SK-N-DZ (cell line): ENCODE measurements at places on chromosomes 11 and 22.
A peak's percentile ranks its signal among the peaks of the same experiment; 100 is the strongest.

GRCh38 chr11:21810650-21811049, 382.2 kb upstream of the ANO5 start:
- peak; percentile 16 for DNase-seq

GRCh38 chr11:117997823-117998579, 11.8 kb downstream of the IL10RA start:
- no peak for DNase-seq

GRCh38 chr11:87443707-87444106, 406.0 kb downstream of the TMEM135 start:
- no peak for DNase-seq

GRCh38 chr11:122656073-122656630, 630 bp downstream of the UBASH3B start:
- no peak for DNase-seq

DNA sequence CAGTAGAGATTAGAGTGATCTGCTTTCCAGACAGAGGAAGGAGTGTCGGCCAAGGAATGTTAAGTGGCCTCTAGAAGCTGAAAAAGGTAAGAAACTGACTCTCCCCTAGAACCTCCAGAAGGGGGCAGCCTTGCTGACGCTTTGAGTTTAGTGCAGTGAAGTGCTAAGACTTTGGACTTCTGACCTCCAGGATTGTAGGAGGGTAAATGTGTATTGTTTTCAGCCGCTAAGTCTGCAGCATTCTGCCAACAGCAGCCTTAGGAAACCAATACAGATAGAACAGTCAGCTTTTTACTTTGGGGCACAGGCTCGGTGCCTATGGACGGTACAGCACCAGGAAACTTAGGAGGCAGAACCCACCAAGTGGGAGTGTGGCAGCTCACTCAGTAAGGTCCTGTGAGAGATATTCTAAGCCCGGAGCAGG, 3.6 kb upstream of the TBC1D22A start:
- peak; percentile 53 for DNase-seq

GRCh38 chr11:41872870-41873269, 413.4 kb upstream of the LRRC4C start:
- no peak for DNase-seq

GRCh38 chr22:44925465-44926123, 84.2 kb downstream of the PHF21B start:
- no peak for DNase-seq

- DNase-seq, result no peak
Measured at GRCh38 chr11:86246293-86246675, 1.7 kb downstream of the EED start.

DNA sequence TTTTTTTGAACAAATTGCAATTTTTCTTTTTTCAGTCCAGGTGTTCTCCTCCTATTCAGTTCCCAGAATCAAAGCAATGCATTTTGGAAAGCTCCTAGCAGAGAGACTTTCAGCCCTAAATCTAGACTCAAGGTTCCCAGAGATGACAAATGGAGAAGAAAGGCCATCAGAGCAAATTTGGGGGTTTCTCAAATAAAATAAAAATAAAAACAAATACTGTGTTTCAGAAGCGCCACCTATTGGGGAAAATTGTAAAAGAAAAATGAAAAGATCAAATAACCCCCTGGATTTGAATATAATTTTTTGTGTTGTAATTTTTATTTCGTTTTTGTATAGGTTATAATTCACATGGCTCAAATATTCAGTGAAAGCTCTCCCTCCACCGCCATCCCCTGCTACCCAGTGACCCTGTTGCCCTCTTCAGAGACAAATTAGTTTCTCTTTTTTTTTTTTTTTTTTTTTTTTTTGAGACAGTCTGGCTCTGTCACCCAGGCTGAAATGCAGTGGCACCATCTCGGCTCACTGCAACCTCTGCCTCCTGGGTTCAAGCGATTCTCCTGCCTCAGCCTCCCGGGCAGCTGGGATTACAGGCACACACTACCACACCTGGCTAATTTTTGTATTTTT, 6.2 kb upstream of the UBE4A start:
- DNase-seq, result no peak

DNA sequence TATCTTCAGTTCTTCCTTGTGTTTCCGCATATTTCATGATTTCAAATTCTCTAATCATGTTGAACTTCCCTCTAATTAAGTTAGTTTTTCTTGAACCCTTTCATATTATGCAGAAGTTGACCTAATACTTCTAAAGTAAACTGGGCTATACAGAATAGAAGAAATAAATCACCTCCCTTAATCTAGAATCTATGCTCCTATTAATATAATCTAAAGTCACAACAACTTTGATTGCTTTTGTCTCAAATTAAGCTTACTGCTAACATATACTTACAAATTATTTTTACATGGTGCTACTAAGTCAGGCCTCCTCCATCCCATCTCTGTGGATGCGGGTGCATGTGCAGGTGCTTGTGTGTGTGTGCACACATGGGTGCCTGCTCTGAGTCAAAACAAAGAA, 27.3 kb upstream of the CSNK2A3 start:
- no peak for DNase-seq

- peak; percentile 55 for DNase-seq
Measured at GRCh38 chr11:13440100-13440855, 22.7 kb downstream of the BTBD10 start.

GRCh38 chr22:31120230-31120629, 2.5 kb upstream of the INPP5J start:
- no peak for DNase-seq

DNA sequence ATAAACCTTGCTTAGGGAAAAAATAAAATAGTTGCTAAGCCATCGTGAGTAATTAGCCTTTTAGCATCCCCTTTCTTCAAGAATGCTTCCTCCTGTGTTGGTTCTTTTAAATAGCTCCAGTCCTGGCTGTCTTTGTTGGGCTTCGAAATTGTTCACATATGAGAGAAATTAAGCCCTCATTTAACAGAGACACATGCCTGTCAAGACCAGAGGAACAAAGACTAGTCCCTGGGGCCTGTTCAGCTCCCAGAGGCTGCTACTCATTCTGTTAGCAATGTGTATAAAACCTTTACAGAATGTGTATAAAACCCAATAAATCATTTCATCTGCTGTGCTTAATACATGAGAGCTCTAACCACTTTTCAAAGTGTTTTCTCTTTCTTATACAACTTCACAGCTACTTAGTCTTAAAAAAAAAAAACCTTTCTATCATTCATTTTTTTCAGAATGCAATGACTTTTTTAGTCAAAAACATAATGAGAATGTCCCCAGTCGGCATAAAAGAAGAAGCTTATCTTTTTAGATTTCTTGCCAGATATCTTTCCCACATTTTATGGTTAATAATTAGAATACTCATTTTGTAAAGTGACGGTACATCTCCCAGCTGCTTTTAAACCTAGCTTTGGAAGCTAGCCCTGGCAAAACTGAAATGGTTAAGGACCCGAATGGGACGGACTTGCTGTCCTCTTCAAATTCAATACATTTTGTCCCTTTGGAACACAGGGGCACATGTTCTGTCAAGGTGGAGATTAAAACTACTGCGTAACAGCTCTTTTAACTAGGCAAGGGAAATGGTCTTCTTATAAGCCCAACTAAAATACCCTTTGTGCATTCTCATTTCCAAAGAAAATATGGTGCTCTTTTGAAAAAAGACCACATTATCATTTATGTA, 186.1 kb downstream of the SOX6 start:
- no peak for DNase-seq

DNA sequence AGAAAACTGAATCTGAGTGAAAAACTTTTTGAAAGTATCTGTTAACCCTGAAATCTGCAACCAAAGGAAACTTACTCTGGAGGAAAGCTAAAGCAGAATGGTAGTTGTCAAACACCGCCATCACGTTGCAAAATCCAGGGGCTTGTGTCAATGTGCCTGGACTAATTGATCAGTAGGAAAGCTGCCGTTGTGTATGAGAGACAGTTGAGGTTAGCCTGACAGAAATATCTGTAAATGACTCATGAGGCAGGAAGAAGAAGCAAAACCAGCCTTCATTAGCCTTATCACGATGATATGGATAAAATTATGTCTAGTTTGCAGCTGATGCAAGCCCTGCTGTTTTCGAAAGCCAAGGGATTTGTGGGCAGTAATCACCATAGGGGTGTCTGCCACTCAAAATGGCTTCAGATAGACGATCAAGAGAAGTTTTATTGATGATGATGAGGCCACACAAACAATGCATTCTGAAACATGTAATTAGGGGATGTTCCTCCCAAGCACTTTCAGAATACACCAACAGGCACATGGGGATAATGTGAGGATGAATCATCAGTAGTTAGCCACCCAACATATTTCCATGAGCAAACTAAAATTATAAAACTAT, 8.9 kb downstream of the SCGB1A1 start:
- DNase-seq, result peak; percentile 37

DNA sequence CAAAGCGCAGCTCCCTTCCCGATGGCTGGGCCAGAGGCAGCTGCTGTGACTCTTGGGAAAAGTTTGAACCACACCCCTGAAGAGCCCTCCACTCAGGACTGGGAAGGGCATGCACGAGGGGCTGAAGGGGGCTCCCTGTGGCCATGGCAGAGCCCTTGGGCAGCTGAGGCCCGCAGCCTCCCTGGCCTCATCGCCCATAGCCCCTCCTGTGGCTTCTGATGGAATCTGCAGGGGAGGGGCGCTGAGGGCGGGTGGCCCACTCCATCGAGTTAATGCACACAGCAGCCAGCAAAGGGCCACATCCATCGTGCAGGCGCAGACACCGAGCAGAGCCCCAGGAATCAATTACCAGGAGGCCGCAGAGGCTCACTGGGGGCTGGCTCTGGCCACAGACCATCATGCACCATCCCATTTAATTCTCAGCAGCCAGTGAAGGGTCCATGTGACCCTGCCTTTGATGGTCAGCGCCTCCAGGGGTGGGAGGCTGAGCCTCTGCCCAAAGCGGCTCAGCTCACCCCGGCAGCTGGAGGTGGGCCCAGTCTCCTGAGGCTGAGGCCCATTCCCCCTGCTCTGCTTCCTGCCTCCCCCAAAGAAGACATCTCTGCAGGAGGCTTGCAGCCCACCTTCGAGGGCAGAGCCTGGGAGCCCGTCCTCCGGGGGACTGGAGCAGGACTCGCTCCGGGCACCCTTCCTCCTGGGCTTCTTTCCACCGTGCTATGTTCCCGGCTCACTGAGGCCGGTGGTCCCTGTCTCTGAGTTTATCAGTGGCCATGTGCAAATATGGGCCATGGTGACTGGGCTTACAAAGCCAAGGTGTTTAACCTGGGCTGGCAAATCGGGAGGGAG, 1410.2 kb downstream of the BRD1 start:
- DNase-seq, result no peak

- no peak for DNase-seq
Measured at GRCh38 chr11:2857276-2857675, 28.3 kb downstream of the CDKN1C start.
